GM12864 (cell line): ENCODE measurements at places on chromosomes 12 and 14.
A peak's percentile ranks its signal among the peaks of the same experiment; 100 is the strongest.

- DNase-seq: no peak
Observed at GRCh38 chr12:40635141-40635731, 57.0 kb upstream of the CNTN1 start.

DNA sequence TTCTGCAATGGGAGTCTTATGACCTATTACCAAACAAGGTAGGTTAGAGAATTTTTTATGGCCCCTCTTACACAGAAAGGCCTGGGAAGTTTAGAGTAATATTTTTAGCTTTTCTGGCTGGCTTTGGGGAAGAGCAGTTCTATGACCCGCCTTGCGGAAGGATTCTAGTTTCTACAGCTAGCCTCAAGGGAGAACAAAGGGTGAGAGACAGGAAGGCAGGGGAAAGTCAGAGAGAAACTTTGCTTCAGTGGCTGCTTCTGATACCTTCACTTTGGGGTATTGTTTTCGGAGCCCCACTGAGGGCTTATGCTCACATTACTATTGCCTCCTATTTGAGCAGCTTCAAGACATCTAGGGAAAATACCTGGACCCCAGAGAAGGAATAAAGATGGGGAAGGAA is 80.7 kb upstream of the NUDT4 start:
- DNase-seq: peak; percentile 43

GRCh38 chr12:114698566-114699163 is 14.7 kb upstream of the TBX3 start:
- DNase-seq: no peak

- DNase-seq: no peak
Observed at GRCh38 chr14:71119075-71119474, 211.8 kb downstream of the PCNX1 start.

GRCh38 chr14:85461432-85462133 is 68.4 kb upstream of the FLRT2 start:
- DNase-seq: no peak

DNA sequence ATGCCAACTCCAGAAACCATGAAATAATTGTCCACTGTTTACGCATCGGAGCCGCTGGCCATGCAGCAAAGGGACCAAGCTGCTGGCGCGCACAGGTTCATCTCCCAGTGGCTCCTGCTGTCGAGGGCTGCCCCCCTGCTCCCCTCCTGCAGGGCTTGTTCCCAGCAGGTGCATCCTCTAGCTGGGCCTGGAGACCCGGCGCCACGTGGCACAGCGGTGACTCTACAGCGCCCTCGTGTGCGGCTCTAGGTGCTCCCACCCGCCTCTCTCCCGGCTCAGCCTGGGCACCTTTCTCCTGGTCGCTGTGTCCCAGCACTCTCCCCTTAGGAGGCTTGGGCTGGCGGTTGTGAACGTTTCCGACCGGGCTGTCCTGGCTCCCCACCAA is 37.5 kb upstream of the INF2 start:
- DNase-seq: no peak

DNA sequence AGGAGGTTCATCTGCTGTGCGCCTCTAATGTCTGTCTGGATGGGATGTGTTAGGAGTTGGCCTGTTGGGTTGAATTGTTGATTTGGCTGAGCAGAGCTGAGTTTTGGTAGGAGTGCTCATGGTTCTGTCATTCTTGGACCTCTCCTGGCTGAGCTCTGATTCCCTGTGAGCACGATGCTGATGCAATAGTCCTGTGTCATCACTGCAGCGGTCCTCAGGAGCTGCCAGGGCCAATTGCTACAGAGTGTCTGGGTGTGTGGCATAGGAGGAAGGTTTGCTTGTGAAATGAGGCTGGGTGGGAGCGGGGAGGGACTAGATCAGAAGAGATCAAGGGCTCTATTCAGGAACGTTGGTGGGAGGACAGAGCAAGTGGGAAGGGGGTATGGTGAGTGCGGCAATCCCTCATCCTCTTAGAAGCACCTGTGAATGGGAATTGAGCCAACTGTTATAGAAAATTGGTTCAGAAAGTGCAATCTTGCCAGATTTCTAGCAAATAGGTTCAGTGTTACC is 21.2 kb downstream of the PEX5 start:
- DNase-seq: no peak

- no peak for DNase-seq
Observed at GRCh38 chr14:97571866-97572555, 774.8 kb downstream of the VRK1 start.

DNA sequence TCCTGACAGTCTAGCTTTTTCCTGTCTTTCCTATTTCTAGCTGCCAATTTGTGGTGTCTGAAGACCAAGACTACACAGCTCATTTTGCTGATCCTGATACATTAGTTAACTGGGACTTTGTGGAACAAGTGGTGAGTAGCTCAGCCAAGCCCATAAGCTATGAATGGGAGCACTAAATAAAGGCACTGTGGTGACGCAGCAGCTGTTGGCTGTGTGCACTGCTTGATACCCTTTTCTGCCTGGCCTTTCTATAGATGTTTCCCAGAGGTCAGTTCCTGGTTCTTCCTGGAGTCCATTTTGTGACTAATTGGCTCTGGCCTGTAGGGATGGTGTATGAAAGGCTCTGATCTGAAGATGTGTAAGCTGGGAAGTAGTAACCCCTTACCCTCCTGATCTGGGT is 20.5 kb downstream of the RNF10 start:
- DNase-seq: no peak

DNA sequence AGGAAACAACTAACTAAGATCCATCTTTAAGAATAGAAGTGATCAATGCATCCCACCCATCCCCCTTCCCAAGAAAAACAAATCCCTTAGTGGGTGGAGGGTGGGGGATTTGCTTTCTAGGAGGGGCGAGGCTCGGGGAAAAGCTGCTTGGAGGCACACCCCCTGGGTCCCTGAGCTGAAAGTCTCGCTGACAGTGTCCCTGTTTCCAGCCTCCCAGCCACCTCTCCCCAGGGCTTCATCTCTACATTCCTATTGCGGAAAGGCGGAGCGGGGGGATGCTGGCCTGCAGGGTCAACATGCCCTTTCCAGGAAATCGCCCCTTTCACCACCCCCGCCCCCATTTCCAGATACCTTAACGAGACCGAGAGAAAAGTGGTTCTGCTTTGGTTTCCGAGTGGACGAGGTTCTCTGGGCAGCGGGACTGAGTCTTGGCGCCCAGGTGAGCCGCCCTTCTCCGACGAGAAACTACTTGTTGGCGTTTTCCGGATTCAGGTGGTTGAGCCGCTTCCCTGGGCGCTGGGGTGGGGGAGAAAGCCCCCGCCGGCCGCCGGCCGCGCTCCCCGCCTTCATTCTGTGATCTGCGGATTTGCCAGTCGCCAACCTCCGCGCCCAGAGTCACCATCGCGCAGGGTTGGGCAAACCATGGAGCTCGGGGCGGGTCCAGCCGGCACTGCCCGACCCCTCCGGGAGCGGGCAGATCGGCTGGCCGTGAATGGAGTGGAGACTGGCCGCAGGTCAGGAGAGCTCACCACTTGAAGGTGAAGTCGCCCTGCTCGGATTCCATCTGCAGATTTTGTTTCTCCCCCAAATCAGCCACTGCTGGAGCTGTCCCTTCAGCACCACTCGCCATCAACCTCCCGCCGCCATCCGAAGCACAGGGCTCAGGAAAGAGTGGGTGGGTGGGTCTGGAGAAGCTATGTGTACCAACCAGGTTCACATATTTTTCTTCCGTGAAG is 505 bp downstream of the KCNC2 start:
- no peak for DNase-seq

GRCh38 chr14:82655770-82656169 is 1122.1 kb upstream of the SEL1L start:
- DNase-seq: no peak

- no peak for DNase-seq
Observed at GRCh38 chr14:75636100-75636692, 24.5 kb downstream of the ERG28 start.

DNA sequence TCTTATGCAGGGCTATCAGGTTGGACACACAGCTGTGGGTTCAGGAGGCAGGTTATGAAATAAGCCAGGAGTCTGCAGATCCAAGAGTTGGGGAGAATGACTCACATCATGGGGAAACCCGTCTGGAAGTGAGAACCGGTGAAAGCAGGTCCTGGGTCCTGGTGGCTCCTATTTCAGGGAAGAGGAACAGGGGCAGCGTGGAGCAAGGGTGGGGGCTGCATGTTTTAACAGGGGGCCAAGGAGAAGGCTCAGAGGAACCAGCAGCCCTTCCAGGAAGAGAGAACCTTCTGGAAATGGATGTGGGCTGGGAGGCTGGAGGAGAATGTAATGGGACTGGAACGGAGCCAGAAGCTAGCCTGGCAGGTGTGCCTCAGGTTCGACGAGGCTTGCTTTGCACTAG is 7.8 kb upstream of the KRT74 start:
- no peak for DNase-seq

DNA sequence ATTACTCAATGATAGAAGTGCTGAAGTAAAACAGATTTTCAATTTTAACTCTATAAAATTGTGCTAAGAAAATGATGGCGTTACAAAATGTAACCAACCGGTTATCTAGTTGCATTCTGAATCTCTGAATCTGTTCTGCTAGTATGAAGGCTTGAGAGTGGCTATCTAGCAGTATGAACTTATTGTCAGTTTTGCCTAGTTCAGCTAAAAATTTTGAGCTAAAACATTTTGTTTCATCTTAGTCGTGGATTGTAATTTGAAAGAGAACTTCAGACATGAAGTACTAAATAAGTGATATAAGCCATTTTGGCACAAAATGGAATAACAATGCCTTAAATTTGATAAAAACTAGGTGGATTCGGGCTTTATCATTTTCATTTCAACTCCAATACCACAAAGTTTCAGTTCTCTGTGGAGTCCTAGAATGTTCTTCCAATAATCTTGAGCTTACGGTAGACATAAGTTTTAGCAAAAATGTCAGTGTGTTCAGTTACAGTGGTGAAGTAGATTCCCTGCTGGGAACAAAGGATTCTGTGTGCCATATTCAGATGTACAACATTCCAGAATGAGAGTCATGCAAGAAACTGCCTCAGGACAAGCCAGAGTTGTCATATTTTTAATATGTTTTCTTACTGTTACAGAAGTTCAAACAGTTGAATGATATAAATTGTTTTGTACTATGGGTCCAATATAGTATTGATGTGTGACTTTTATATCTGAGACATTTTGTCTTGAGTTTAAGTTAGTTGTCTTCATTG is 28.1 kb downstream of the ATP6V1D start:
- DNase-seq: no peak

- no peak for DNase-seq
Observed at GRCh38 chr12:53860426-53861345, 77.9 kb upstream of the HOXC13 start.

GRCh38 chr12:24109381-24110039 is 160.0 kb upstream of the SOX5 start:
- DNase-seq: peak; percentile 39

DNA sequence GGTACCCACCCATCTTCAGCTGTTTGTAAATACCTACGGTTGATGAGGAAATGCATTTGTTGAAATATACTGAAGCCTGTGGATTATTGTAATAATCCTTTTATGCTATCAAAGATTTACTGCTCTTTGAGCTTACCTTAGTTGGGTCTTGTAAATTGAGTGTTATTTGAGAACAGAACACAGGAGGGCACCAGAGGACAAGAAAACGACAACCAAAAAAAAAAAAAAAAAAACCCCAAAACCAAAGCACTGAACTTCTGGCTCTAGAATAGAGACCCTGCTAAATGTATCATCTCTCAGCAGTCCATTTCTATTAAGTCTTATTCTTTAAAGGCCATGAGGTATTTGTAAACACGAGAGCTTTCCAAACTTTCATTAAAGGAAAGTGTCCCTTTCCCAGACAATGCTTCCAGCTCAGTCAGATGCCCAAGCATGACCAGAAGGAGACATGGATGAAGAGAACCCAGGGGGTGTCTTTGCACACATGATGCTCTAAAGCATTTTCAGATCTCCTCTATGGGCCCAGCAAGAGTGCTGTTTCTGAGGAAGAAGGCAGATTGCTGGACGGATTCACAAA is 763.9 kb downstream of the NRXN3 start:
- no peak for DNase-seq

GRCh38 chr14:36132826-36133225 is 43.7 kb downstream of the PTCSC3 start:
- no peak for DNase-seq

- DNase-seq: no peak
Observed at GRCh38 chr12:32437095-32437515, 37.7 kb downstream of the FGD4 start.

DNA sequence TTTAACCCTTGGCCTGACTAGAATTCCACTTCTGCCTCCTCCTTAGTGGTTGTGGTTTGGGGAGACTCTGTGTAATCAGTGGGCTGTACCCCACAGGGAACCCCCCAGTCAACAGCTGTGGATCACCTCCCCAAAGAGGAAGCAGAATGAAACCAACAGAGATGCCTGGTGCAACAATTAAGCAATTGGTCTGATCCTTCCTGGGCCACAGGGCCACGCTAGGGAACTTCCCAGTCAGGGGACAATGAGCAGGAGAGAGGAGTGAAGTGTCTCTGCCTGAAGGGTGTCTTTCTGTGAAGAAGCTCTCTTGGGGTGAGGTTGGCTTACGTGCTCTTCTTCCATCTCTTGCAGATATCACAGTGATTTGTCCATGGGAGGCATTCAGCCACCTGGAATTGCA is 8.2 kb downstream of the PDE6H start:
- no peak for DNase-seq

GRCh38 chr12:106249411-106250135 is 1.8 kb upstream of the CKAP4 start:
- peak; percentile 88 for DNase-seq

GRCh38 chr12:66163289-66163688 is 6.5 kb downstream of the TMBIM4 start:
- no peak for DNase-seq

GRCh38 chr14:99270458-99271220 is 1.4 kb downstream of the BCL11B start:
- no peak for DNase-seq

DNA sequence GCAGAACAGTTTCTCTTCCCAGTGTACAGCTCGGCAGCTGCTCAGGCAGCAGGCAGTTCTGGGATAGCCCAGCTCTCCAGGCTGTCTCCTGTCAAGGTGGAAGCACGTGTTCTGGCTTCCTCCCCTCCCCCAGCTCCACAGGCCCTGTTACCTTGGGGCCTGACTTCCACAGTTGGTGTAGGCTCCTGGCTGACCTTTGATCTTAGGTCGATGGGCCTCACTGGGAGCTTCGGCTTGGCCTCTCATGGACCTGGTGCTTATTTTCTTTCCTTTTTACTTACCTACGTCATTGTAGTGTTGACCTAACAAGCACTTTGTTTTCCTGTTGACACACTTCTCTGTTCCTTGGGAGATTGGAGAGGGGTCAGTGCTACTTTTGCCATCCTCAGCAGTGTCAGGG is 17.0 kb downstream of the DLST start:
- no peak for DNase-seq

- DNase-seq: no peak
Observed at GRCh38 chr12:75969768-75970167, 61.8 kb downstream of the PHLDA1 start.

GRCh38 chr12:83920821-83921547 is 991.6 kb downstream of the SLC6A15 start:
- DNase-seq: no peak
